Stomach (tissue), 19 donors: ENCODE measurements at places on chromosomes 2 and 18. TPM values are rescaled to one million over a fixed set of nuclear protein-coding genes. Genes with fewer than 3 reads are reported as not detected.
A peak's percentile ranks its signal among the peaks of the same experiment; 100 is the strongest.

- no peak for DNase-seq
Observed at GRCh38 chr18:40413160-40413559, 1541.9 kb upstream of the PIK3C3 start.

- DNase-seq = no peak
Observed at GRCh38 chr18:55547705-55548056, 40.3 kb downstream of the TCF4 start.

DNA sequence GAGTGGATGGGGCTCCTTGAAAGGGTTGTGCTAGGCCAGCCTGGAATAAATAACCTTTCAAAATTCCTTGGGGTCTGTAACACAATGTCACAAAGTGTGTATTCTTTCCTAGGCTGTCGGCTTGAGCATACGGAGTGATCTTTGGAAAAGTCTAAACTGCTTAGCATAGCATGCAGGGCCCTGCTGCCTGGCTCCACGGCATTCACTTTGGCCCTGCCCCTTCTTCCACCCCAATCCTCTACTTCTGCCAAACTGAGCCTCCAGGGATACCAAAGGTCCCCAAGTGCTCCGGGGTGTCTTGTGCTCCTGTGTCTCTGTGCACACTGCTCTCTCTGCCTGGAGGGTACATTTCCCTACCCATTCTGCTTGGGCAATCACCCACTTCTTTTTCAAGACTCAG, 196.1 kb downstream of the LTBP1 start:
- DNase-seq = peak; percentile 28

DNA sequence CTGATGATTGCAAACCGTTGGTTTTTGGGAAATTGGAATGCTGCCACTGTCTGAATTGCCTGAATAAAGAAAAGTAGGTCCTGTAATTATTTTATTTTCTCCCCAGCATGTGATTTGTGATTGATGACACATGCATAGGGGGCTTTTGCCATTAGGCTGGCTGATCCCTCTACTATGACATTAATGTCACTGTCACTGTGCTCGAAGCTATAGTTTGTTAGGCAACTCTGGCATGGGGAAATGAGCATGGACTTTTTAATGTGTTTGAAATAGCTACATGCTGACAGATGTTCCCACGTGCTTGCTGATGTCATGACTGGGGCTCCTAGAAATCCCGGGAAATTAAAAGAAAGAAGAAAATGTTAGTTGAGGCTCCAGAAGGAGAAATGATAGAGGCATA, 99.1 kb downstream of the HRH4 start:
- DNase-seq = no peak

DNA sequence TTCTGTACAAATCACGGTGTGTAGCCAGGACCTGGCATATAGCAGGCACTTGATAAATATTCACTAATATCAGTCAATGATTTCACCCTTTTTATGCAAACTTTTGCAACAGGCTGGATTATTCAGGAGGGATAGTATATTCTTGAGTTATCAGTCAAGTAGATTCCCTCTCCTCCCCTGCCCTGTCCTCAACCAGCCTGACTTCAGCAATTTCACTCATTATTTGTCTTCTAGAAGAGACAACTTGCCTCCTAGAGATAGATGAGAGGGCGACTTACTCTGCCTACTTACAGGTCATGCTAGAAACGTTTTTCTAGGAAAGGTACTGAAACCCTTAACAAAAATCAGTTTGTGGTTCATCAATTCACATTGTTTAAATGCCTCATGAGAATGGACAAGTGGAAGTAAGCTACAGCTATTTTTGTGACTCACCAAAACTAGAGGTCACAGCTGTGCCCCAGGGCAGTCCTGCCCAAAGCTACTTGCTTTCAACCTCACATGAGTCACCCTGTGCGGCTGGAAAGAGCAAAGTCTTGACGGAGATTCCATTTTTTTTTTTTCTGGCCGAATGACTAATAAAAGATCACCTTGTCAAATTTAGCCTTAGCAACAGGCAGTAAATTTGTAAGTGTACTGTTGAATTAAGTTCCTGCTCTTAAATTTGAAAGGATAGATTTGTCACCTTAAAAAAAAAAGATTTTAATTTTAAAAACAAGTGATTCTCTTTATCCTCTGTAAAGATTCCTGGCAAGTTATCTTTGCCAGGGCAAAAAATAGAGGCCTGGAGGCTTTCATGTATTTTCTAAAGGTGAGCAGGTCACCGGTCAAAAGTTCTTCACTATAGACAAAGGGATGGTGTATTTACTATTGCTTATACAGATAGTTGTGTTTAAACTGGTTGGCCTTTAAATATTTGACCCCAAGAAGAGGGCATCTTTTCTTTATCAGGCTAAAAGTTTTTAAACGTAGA, 109.0 kb upstream of the SLC35G4 start:
- peak; percentile 30 for DNase-seq

The IL37 gene
- not detected for total RNA-seq

The CD207 gene
- not detected for total RNA-seq

The NEURL3 gene
- total RNA-seq = not detected

DNA sequence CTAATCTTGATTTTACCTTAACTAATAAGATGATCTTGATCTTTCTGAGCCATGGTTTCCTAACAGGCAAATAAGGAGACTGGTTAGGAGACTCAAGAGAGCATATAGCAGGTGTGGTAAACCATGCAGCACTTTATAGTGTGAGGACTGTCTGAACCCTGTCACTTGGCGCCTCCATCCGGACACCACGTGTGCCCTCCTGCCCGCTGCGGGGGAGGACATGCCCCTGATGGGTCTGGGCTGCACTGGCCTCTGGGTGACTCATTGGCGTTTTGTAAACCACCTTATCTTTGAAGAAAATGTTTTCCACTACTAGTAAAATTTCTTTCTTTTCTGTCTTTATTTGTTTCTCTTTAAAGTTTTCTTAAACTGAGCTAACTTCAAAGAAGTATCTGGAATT, 131.1 kb downstream of the FMNL2 start:
- DNase-seq = no peak

DNA sequence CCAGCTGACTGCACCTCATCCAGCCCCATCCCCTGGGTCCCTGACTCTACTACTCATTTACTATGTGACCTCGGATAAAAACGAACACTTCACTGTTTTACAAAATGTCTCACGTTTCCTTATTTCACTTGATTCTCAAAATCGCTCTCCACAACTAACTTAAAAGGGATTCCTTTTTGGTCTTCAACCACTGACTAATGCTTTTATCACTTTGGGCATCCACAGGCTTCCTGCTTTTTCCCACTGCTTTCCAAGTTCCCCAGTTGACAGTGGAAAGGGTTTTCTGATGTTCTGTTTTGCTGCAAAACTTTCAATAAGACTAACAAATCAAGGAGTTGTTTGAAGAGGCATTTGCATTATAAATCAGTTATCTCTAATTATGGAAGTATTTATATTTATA, 24.1 kb downstream of the EIF2AK3 start:
- DNase-seq = no peak

DNA sequence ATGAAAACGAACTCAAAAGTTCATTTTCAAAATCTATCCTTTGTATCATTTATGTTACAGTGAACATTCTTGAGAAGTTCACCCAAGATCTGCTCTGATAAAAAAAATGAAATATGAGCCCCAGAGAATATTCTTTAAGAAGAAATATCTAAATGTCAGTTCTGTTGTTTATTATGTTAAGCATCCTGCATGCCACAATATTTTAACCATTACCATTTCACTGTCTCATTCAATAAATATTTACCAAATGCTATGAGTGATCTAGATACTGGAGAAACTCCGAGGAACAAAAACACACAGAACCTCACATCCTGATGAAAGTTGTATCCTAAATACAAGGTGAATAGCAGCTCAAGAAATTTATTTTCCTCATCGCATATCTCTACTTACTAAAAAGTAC, 170.2 kb downstream of the ZNF385B start:
- DNase-seq = no peak

- DNase-seq = peak; percentile 95
Observed at GRCh38 chr2:67650291-67651133, 253.4 kb downstream of the ETAA1 start.

DNA sequence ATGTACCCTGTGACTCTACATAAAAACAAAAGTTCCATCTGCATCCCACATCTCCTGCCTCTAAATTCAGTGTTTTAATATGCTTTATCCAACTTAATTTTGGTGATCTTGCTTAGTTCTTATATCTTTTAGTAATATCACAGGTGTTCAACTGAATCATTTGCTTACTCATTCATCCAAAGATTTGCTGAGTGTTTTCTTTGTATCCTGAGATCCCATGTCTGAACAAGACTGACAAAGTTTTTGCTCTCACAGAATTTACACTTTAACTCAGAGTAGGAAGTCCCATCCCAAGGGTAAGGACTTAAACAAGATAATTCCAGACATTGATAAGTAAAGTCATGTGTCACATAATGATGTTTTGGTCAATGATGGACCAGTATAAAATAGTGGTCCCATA, 87.0 kb downstream of the FSIP2 start:
- DNase-seq = no peak

DNA sequence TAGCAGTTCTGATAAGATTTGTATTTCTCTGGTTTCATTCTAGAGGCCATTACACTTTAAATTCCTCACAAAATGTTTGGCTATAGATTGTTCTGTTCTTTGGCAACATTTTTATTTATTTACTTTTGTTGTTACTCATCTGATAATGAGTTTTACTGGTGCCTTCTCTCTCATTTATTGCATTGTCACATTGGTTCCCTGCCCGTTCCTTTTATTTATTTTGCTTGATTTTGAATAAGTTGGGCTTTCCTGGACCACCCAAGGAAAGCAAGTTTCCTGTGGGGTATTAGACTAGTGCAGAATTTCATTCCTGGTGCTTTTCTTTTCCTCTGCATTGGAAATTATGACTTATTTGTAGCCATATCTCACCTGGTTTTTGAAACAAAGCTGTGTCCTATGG, 232.0 kb downstream of the SOCS6 start:
- DNase-seq = no peak
